ENCODE measurements at places on chromosomes 11 and 22.

DNA sequence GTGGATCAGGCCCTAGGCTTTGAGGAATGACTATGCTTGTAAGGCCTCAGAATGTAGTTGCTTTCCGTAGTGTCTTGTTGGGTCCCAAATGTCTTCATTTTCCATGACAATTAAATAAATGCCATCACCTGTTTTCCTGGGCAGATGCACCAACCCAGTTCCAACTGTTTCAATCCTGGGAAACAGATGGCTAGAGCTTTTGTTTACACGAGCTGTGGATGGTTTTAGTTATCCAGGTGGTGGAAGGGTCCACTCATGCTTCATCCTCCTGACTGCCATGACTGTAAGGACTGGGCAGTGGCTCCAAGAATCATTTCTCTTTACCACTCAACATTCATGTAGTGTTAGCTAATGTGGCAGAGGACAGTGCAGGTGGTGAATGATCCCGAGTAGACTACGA lies 8.6 kb downstream of the RCN1 start:
- DNase-seq, result no peak

DNA sequence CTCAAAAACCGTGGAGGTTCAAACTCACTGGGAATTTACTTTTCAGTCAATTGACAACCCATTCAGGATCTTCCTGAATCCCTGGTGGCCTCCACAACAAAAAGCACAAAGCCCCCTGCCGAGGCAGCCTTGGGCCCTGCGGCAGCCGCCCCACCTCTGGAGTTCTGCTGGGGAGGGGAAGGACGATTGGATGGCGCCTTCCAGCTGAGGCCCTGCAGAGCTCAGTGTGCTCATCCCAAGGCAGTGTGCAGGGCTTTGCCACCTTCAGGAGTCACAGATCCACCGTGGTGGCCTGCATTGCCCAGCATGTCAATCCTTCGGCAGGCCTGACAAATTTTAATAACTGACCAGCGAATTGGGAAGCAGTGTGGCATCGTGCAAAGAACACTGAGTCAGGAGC lies 7.4 kb downstream of the ZFTA start:
- DNase-seq, result no peak

GRCh38 chr11:68983801-68984200 lies 3.0 kb upstream of the MRGPRD start:
- no peak for DNase-seq

- DNase-seq, result no peak
Observed at GRCh38 chr22:48926643-48927042, 901.0 kb downstream of the BRD1 start.

- no peak for DNase-seq
Observed at GRCh38 chr22:47795477-47796127, 1033.2 kb downstream of the TBC1D22A start.

DNA sequence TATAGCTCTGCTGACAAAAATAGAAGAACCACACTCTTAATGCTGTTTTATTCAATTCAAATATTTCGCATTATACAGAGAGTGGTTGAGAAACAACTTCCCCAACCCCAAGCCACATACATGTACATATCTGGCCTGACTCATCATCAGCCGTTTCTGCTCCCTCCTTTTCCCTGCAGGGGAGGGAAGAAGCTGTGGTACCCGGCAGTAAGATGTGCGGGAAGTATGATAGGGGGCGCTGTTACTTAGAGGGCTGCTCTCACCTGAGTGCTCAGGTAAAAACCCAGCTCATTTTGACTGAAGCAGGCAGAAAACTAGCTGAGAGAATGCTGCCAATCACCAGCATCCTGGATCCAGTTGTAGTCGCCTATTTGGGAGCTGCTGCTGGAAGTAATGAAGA lies 85.5 kb downstream of the NELL1 start:
- DNase-seq, result no peak

- DNase-seq, result peak; percentile 99
Observed at GRCh38 chr11:518463-519202, 11.6 kb upstream of the RNH1 start.

DNA sequence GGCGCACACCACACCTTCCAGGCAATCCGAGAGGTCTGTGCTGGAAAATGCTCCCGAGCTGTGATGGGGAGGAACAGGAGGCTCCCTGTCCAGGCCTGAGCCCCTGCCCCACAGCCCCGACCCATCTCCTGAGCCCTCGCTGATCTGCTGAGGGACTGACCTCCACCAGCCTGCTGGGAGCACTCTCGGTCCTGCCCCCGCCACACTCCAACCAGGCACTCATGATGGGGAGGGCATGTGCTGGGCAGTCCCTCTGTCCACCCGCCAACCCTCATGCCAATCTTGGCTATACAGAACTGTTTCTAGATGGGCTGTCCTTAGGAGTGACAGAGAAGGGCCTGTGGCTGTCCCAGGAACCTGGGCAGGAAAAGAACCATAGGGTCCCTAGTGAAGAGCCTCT lies 70.8 kb downstream of the TRMU start:
- no peak for DNase-seq

DNA sequence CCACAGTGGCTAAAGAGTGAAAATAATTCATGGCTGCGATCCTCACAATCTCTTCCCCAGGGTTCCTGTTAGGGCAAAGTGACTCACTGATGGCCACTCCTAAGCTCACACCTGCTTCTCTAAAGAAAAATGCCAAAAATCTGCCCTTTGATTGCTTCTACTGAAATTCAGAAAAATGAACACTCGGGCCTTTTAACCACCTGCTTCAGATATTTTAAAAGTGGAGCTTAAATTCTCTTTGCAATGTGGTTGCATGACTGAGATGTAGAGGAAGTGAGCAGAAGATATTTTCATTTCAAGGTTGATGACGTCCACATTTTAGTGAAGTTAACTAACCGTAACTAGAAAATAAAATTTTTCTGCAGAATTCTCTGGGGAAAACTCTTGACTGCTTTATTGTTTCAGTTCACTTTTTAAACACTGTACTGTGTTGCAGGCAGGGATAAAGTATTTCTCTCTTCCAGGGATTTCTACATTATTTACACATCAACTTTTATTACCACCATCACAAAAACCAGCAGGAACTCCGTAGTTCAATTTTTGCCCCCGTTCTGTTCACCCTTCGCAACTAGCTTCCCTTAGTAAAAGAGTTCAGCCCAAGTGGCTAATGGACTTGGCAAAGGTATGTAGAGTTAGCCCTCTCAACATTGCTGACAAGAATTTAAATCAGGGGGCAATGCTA lies 8.5 kb downstream of the RAB30 start:
- DNase-seq, result peak; percentile 68
